ENCODE measurements at places on chromosomes 16 and 17.

GRCh38 chr16:28291651-28292626 is at the start of gene SBK1:
Gene SBK1 (plus strand): TSS chr16:28292525. CDS start chr16:28317392, 24,867 bp downstream.
- DNase-seq = peak; percentile 57

DNA sequence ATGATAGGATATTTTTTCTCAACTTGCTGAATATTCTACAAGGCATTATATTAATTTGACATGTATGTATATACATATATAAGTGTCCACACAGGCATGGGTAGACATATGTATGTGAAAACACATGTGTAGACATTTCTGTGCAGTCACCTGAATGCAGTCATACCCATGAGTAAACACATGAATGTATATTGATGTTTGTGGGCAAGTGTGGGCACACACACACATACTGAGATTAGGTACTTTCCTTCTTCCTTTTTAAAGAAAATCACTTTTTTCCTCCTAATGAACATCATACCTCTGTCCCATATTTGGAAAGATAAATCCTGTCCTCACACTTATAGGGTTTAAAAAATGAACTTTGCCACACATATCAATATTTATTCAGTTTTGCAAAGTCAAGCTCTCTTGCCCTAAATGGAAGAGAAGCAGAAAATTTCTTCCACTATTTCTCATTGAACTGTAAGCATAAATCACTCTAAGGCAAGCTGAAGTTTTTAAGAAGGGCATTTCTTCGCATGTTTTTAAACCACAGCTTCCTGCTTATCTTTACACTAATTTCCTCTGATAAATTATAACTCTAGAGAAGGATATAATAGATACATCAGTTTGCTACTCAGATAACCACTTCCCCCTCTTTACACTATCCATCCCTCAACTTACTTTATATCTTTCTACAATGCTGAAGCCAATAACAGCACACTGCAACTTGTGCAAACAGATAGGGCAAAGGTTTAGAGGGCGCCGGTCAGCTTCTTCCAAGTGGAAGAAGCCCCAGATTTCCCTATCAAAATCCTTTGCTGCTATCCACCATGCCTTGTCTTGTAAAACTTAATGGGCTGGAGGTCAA is 49.6 kb upstream of the LRRC37A3 start:
- DNase-seq = no peak

DNA sequence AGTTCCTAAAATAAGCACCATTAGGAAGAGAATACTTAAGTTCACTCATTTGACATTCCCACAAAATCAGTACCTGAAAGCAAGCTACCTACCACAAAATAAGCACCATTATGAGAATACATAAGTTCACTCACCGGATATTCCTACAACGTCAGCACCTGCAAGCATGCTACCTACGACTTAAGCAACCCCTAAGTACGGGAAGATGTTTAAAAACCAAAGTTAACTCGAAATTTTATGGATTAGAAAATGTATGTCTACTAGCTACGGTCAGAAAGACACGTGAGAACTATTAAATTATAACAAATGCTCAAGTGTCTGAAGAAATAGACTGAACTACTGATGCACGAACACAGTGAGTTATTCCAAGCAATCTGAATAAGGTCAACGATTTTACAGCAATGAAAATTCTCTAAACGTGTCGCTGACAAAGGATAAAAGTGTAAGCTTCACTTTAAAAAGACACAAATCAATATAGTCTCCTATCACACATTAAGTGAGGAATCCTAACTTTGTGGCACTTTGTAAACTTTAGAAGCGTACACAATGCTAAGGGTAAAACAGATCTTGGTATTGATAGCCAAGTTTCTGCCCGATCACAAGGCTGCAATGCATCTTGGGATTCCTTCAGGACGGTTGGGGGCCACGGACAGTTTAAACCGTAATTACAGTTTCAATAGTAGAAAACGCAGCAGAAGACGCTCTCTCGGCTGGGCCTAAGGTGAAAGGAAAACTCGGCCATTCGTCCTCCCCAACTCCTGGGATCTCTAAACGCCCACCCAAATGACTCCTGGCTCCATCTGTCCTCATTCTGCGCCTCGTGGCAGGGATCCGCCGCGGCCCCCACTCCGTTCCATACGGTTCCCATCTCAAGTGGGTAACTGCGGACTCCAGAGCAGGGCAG is 1.3 kb downstream of the GSPT1 start:
- DNase-seq = no peak

DNA sequence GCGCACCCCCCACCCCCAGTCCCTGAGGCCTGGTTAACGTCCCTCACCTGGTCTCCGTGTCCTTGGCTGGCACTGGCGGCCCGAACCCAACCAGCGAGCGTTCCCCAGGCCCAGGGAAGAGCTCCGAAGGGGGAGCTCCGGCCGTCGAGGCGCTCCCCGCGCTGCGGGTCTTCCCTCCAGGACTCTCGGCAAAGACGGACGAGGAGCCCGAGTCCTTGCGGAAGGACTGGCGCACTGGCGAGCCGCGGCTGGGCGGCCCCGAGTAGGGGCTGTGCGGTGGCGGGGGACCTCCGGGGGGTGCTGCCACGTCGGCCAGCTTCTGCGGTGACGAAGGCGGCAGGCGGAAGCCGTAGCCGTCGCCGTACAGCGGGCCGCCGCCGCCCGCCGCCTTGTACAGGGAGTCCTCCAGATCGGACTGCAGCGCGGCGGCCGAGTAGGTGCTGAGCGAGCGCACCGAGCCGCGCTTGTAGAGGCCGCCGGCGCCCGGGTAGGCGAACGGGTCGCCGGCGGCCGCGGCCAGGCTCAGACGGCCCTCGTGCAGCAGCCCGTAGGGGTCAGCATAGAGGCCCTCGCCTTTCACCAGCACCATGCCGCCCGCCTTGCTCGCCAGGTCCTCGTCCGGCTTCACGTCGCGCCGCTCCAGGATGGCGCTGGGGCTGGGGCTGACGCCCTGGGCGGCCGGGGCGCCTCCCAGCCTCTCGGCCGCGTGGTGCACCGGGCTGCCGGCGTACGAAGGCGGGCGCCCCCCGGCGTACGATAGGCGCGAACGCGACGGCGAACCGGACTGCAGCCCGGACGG is 44.1 kb downstream of the SRCIN1 start:
- DNase-seq = no peak

DNA sequence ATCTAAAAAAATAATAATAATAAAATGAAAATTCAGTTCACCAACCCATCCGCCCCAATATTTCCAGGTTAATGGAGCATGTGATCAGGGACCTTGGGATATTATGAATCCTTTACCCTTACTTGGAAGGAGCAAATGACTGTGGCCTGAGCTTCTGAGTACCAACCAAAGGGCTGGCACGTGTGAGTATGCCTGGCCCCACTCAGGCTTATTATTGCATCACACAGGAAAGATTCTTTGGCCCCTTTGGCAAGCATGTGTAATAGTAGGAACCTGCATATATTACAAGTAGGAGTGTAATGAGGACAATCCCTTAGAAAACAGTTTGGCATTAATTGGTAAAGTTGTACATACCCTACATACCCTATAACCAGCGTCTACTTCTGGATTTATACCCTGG is 7.2 kb upstream of the C17orf78 start:
- no peak for DNase-seq

- DNase-seq = no peak
Measured at GRCh38 chr17:61593426-61593825, 2.4 kb upstream of the NACA2 start.

DNA sequence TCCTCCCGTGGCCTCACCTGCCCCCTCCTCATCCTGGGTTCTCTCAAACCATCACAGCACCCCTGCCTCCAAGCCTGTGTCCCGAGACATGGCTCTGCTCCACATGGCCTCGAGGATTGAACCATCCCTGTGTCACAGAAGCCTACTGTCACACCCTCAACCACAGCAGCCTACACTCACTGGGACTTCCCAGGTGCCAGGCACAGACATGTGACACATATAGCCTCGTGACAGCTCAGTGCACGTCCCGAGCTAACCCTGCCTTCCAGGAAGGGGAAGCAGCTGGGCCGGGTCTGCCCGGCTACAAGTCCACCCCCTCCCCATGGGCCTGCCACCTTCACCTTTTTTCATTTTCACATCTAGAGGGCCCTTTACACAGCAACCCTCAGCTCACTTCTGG is 238.3 kb downstream of the CPPED1 start:
- DNase-seq = no peak

- no peak for DNase-seq
Measured at GRCh38 chr17:1275962-1276736, 3.3 kb upstream of the TRARG1 start.

- no peak for DNase-seq
Measured at GRCh38 chr16:2826591-2827373, 3.3 kb upstream of the ZG16B start.

DNA sequence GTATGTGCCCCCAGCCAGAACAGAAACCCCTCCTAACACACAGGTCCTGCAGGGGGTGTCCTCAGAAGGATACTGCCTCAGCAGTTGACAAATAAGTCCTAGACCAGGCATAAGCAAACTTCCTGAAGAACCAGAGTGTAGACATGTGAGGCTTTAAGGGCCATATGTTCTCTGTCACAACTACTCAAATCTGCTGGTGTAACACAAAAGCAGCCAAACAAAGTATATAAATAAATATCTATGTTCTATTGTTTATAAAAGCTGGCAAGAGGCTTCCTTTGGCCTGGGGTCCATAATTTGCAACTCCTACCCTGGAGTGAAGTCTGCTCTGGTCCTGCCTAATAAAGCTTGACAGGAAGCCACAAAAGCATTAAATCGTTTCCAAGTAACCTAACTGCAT is 9.9 kb downstream of the FAM83G start:
- no peak for DNase-seq

DNA sequence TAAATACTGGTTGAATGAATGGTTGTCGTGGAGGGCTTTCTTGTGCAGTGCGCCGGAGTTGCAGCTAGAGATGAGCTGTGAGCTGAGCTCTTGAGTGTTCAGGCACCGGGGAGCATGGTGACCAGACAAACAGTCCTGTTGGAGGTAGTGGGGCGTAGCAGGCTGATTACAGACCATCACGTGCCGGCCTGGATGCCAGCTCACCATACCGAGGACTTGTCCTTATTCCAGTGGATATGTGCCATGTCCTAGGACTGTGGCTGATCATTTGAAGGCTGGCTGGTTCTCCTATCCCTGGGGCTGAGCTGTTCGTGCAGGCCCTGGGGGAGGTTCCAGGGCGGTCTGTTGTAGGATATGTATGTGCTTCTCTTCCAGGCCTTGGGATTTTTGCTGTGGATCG is 60.0 kb downstream of the ABCC1 start:
- no peak for DNase-seq

GRCh38 chr17:58344791-58345157 is 7.2 kb downstream of the SUPT4H1 start:
- no peak for DNase-seq

- DNase-seq = no peak
Measured at GRCh38 chr16:82061861-82062525, 26.9 kb downstream of the HSD17B2 start.

DNA sequence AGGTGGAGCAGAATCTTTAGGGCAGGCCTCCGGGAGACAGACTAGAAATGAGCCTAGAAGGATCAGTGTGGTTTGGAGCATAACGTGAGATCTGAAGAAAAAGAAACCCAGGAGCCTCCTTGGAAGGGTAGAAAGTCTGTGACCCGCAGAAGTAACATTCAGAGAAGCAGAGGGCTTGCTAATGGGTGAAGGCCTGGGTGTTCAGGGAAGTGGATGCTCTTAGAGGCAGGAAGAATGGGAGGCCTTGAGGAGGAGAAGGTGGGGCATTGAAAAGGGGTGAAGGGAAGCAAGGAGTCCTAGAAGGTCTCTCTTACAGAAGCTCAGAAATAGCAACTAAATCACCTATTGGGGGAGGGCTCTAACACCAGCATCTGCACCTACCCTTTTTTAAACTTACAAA is 20.3 kb downstream of the GPT2 start:
- DNase-seq = no peak

GRCh38 chr17:10668775-10669174 is 11.7 kb upstream of the MYH3 start:
- no peak for DNase-seq

DNA sequence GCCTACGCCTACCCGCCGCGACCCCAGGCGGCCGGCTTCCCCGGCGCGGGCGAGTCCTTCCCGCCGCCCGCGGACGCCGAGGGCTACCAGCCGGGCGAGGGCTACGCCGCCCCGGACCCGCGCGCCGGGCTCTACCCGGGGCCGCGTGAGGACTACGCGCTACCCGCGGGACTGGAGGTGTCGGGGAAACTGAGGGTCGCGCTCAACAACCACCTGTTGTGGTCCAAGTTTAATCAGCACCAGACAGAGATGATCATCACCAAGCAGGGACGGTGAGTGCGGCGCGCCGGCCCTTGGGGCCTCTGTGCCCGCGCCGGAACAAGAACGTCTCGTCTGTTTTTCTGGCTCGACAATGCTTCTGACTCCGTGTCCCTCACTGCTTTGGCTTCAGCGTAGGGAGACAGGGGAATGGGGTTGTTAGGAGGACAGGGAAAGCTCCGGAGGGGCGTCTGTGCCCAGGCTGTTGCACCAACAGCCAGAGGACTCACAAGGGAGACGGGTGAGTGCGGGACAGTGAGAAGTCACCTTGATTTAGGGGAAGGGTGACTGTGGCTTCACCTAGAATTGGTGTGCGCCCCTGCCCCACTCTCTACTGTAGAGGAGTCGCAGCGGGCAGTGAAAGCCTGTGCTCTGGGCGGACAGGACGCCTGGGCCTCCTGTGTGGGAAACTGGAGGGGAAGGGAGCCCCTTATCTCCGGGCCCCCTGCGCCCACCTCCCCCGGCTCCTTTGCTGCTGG is 806 bp downstream of the TBX21 start:
- no peak for DNase-seq

- DNase-seq = no peak
Measured at GRCh38 chr16:57263541-57264351, 18.7 kb downstream of the ARL2BP start.

DNA sequence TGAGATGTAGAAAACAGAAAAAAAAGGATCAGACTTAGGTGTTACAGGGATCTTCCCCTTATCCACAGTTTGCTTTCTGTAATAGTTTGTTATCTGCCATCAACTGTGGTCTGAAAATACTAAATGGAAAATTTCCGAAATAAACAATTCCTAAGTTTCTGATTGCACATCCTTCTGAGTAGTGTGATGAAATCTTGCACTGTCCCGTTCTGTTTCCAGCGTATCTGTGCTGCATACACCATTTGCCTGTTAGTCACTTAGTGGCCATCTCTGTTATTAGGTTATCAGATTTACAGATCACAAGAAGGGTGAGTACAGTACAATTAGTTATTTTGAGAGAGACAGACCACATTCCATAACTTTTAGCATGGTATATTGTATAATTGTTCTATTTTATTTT is 185.6 kb upstream of the CPHXL start:
- DNase-seq = no peak

GRCh38 chr16:11229906-11230305 is 26.1 kb downstream of the SOCS1 start:
- no peak for DNase-seq

DNA sequence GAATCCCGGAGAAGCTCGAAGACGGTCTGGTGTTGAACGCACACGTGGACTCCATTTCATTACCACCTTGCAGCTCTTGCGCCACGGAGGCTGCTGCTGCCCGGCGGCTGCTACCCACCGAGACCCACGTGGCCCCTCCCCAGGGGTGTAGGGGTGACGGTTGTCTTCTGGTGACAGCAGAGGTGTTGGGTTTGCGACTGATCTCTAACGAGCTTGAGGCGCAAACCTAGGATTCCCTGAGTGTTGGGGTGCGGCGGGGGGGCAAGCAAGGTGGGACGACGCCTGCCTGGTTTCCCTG is 1.7 kb upstream of the CBX4 start:
- no peak for DNase-seq

GRCh38 chr16:88329726-88330700 is 52.7 kb upstream of the ZNF469 start:
- DNase-seq = no peak

Measured in stimulated activated CD4-positive, alpha-beta T cell treated with anti-CD3 and anti-CD28 coated beads, TNF-alpha, amount 100 ng/mL, for 48 hours (primary cell).